ENCODE measurements at places on chromosomes 7 and 10.

DNA sequence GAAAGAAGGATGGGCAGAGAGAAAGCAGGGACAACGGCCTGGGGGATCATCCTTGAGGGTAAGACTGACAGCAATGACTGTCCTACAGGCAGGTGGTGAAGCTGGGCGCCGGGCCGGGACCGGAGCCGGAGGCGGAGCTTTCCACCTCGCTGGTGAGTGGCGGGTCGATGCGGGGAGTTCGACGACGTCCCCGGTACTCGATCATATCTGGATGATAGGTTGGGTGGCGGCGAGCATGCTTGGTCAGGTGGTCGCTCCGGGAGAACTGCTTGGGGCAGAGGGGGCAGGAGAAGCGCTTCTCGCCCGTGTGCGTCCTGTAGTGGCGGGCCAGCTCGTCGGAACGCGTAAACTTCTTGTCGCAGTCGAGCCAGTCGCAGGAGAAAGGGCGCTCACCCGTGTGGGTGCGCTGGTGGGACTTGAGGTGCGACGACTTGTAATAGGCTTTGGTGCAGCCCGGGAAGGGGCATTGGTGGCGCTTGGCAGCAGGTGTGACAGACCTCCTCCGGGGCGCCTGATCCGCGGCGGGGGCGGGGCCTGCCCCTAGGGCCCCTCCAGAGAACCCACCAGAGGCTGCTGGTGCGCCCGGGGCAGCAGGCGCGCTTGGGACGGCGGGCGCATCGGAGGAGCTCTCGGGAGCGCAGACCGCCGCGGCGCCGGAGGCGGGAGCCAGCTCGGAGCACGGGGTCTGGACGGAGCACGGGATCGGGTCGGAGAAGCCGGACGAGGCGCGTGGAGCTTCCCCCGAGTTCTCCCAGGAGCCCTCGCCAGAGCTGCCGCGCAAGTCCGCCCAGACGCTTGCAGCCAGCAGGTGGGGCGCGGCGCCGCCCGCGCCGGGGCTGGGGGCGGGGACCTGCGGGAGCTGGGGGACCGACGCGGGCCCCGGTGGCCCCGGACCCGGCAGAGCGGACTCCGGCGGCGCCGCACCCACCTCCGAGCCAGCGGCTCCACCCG is 752 bp downstream of the KLF14 start:
- peak; percentile 82 for DNase-seq

GRCh38 chr10:120656107-120656506 is 195.1 kb upstream of the WDR11 start:
- DNase-seq: no peak

DNA sequence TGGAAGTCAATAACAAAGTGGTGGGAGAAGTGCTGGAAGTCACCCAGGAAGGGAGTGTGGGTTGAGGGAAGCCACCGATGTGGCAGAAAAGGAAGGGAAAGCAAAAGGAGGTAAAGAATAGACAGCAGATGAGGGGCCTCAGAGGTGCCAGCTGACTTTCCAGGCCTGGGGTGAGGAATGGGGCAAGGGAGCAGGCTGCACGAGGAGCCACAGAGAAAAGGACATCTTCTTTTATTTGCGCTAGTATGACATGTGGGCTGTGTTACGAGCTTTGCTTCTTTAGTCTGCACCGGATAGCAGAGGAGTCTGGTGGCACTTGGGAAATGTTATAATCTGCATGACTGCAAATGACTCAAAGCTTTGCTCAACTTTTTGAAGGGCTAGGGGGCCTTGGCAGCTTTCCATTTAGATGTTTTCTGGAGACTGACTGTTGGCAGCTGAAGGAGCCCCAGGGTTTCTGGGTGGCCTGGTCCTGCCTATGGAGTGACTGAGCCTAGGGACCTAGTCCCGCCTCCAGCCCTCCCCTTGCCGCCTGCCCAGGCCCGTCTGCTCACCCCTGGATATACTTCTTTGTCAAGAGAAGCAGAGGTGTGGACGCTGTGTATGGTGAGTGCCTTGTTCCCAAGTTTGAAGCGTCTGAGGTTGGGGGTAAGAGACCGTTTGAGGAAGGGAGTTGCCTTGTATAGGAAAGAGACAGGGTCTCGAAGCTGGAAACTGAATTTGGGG is 5.1 kb downstream of the PRXL2A start:
- DNase-seq: peak; percentile 82

GRCh38 chr10:113541549-113541927 is 11.3 kb upstream of the HABP2 start:
- DNase-seq: no peak

DNA sequence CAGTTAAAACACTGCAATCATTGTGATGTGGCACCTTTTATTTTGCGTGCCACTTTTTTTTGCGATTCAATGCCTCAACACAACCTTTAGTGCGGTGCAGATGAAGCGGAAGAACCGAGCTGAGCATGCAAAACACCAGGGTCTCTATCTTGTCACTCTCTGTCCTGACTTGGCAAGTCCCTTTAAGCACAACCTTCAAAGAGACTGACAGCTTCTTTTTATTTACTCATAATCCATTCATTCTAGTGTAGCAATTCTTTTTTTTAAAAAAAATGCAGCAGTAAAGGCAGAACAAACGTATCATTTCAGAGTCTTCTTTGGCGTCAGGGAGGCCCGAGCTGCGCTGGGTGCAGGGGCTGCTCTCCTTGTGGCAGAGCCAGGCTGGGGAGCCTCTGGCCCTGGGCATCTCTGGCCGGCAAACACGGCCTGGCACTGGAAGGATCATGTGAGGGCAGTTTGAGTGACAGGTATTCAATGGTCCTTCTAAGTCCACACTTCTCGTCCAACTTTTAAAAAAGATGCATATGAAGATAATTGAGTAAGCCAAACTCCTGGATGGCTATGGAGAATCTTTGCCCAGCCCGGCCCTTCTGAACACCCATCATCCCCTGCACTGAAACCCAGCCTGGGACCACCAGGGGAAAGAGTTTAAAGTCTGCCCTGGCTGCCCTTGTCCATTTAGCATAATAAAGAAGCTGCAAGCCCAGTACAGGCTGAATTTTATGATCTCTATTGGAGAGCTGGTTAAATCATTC is 3.9 kb downstream of the PTF1A start:
- no peak for DNase-seq

DNA sequence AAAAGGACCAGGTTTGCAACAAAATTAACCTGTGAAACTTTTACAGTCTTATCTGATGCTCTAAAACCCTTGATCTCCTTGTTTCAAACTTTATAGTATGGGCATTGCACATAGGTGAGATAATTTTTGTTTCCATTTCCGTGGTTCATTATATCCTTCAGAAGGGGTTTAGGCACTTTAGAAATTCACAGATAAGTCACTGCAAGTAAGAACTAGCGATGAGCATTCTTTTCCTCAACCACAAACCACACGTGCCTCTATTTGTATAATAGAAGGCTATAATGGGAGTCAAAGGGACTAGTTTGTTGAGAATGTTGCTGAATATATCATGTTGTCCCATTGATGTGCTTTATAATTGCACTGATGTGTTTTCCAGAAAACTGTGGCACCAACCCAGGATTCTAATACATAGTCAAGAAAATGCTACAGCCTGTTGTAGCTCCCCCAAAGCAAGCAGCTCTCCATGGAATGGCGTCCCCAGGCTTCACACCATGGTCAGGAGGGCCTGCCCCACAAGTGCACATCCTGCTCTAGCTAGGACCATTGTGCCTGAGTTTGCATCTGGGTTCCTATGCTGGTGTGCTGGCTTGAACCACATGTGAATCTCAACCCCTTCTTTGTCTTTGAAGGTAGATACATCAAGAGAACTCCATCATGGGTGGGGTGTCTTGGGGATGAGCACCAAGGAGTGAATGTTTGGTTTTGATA is 14.0 kb upstream of the ATXN7L1 start:
- no peak for DNase-seq

DNA sequence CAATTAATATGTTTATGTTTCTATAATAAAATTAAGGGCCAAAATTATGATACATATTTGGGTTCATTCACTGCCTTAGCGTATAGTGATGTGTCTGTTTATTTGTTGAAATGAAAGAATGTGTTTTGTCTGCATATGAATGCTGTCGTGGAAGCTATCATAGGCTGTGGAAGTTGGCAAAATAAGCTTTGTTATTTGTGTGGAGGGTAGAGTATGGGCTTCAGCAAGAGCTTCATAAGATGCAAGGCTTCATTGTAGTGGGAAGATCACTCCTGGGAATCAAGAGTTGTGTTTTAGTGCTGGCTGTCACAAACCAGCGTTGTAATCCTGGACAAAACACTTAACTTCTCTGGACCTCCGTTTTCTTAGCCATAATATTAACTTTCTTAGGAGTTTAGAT is 2.5 kb downstream of the SLK start:
- peak; percentile 9 for DNase-seq

DNA sequence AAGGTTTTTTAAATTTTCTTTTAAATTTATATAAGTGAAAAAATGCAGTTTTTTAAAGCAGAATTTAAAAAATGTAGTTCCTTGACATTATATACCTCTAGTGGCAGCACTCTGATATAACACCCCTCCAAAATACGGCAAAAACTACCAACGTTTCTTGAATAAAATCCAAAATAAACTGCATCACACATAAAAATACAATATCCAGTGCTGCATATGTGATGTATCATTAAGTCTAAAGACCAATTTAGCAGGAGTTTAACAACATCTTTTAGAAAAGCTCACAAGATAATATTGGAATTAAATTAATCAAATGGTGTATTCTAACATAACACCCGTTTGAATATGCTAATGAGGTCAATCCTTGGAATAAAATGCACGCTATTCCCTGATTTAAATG is 1.4 kb downstream of the TCERG1L start:
- DNase-seq: peak; percentile 6

GRCh38 chr7:106151459-106152312 is 39.6 kb upstream of the SYPL1 start:
- DNase-seq: no peak

DNA sequence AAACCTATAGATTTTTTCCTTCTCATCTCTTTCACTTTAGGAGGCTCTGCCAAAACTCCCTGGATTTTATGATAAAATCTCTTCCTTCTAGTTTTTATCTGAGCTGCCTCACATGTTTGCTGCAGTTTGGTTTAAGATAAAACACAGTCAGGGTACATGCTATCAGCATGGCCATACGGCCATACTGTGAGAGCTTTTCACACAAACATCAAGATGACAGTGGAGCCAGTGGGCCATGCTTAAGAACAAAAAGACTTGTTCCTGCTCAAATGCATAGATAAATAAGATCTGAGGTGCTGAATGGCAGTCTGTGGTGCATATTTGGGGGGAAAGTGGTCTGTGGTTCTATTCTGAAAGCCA is 91.0 kb downstream of the ELMO1 start:
- DNase-seq: no peak

DNA sequence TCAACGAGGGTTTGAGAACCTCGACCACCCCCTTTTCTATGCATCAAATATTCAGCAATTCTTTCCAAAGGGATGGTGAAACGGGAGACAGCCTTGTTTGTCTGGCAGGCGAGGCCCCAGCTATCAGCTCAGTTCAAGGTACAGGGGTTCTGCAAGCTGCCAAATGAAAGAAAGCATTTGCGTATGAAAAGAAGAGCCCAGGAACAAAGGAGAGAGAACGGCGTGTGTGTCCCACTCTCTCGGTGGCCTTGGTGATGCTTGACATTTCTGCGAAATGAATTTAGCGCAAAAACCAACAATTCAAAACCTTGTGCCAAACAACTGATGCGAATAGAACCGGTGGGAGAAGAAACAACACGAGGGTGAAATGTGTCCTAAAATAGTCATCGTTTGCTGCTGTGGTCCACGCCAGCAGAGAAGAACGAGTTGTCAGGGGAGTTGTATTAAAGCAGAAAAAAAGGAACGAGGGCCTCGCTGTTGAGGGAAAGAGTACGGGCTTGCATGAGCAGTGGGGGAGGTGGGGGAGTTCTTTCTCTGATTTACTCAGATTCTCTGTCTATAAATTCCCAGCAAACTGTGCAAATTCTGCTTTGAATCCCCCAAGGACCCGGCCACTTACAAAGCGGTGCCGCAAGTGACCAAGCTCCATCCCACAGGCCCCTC is 97.7 kb downstream of the TMEM130 start:
- DNase-seq: no peak

DNA sequence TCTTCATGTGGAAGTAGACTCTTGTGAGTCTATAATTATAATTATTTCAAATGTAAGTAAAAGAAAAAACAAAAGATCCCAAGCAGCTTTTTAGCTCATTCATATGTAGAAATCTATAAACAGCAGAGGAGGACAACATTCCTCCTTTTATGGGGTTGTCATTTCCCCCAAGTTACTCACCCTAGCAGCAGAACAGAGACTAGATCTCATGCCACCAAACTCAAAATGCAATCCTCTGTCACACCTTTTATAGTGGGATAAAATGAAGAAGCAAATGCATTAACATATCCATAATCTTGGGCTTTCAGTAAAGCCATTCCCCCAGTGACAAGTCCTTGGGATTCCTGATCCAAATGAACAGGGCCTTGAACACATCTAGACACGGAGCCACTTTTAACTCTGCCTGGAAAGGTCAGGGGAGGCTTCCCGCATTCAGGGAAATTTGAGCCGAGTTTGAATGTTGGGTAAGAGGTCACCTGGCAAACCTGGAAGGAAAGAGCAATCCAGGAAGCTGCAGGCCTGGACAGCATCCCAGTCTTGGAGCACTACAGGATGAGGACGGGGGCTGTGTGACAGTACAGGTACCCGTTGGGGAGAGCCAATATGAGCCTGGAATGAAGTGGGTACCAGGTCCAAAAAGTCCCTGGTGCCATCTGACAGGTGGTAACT is 76.4 kb downstream of the DOCK4 start:
- DNase-seq: peak; percentile 92

DNA sequence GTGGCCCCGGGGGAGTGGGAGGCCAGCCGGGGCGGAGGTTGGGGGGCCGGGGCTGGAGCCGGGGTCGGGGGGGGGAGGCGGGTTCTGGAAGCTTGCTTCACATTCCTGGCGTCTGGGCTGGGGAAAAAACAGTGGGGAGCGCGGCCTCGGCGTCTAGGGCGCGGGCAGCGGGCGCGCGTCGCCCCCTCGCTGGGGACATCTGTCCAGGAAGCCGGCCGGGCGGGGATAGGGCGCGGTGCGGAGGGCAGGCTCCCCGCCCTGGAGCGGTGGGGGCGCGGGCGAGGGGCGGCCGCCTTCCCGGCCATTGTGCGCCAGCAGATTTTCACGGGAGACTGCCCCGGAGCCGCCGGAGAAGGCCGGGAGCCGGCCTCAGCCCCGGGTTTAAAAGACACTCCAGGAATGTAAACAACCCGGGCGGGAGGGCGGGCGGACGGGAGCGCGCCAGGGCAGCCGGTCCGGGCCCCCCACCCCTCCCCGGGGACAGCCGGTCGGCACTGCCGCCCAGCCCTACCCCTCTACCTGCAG is 1.4 kb downstream of the ZMIZ1 start:
- DNase-seq: peak; percentile 59

DNA sequence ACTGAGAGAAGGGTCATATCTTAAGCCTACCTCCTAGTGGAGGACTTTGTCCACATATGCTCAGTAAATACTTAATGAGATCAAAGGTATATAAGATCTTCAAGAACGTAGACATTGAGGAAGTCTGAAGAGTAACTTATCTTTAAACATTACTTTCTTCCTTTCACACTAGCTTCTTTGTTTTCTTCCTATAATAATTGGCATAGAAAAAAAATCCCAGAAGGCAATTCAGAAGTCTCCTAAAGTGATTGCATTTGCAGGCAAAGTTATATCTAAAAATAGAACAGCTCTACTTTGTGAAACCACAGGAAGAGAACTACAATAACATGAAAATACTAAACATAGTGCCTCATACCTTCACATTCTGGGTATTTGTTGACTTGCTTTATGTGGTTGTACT is 150.4 kb downstream of the PPP1R3A start:
- no peak for DNase-seq
